ENCODE measurements at places on chromosomes 11 and 22.

DNA sequence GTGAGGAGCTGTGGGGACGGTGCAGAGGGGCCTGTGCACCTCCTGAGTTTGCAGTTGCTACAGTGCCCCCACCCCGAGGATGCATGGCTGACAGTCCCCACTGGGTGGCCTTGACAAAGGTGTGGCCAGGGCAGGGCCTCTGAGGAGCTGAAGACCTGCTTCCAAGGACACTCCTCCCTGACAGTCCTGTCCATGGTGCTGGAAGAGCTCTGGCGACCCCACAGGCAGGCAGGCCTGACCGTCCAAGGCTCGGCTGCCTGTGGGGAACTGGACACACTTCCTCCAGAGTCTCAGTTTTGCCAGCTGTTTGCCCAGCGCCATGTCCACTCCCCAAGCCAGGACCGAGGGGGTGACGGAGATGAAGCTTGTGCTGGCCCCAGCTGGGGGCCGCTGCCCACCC, 32.7 kb downstream of the BRSK2 start:
- no peak for DNase-seq

- DNase-seq = no peak
Observed at GRCh38 chr11:77125191-77125590, 2.9 kb upstream of the MYO7A start.

GRCh38 chr11:120032766-120033390, 105.0 kb downstream of the TRIM29 start:
- DNase-seq = no peak

- no peak for DNase-seq
Observed at GRCh38 chr11:44627165-44627789, 61.8 kb downstream of the CD82 start.

DNA sequence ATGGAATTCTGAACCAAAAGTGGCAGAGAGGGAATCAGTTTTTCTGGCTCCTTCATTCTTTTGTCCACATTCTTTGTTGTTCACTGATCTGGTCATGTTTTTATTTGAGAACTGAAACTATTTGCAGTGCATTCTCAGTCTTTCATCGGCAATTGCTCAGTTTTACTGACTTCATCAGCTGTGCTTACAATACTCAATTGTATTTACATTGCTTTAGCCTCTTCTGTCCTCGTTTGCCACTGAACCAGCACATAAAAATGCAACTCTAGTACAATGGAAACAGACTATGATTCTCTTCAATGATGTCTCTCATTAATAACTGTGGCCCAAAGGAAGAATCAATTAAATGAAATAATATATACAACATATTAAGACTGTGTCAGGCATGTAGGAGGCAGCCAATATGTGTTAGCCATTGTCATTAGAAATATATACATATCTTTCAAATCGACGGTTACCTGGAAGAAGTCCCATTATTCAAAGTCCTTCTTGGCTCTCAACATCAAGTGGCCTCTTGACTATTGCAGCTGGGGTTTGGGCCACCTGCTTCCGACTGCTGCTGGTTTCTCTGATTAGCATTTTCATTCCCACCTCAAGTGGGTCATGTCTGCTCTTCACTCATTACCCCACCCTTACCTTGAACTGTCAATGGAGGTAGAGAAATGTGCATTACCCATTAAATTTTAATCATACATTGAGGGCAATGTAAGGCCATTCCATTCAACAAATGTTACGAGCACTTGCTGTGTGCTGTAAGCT, 600.1 kb downstream of the INSC start:
- DNase-seq = no peak

GRCh38 chr11:65069217-65069616, 10.9 kb upstream of the NAALADL1 start:
- DNase-seq = no peak

DNA sequence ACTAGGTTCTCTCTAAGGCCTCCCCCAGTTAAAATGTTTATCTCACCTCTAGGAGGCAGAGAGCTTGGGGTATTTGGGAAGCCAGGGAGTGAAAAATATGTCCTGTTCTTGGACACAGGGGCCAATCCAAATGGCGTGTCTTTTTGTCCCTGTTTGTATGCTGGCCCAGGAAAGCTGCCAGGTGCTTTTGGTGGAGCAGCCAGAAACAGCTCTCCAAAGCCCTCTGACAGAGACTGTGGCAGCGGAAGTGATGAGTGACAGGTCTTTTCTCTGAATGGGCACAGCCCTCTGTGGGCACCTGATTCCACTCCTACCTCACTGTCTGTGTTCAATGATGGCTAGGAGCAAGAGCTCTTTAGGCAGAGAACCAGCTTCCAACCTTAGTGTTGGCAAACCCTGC, 106.4 kb upstream of the KIRREL3 start:
- no peak for DNase-seq

GRCh38 chr22:36660931-36661330, 42.6 kb downstream of the CACNG2 start:
- no peak for DNase-seq

DNA sequence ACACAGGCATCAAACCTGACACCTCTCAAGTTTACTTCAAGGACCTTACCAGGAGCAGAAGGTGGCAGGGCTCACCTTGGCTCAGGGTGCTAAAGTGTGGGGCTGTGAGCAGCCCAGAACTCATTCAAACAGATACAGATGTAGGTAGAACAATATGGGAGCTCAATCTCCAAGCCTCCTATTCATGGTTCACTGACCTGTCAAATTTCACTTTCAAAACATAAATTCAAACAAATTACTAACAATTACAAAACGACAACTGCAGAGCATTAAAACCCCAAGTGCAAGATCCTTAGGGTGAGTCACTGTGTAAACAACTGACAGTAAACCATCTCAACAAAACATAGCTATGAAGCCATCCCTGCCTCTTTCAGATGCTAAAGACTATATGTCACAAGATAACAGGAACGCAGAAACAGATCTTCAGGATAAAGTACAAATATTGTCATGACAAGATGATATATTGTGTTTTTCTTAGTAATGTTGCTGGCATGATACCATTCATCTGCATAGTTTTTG, 303.5 kb upstream of the ANO3 start:
- DNase-seq = no peak

DNA sequence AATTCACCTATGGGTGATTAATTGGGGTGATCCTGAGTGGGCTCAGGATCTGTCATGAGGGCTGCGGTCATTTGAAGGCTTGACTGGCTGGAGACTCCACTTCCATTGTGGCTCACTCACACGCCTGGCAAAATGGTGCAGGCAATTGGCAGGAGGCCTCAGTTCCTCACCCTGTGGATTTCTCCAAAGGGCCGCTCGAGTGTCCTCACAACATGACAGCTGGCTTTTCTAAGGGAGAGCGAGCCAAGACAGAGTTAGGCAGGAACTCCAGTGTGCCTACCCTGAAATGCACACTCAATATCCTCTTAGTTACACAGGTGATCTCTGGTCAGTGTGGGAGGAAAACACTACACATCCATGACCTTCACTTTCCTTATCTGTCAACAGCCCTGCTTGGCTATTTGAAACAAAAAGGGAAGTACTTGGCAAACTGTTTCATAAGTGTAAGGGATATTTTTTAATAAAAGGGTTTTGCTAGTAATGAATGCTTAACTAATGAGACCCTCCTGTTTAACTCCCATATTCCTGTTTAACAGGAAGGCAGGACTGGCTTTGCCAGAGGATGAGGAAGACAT, 25.7 kb downstream of the OSBP2 start:
- DNase-seq = no peak

DNA sequence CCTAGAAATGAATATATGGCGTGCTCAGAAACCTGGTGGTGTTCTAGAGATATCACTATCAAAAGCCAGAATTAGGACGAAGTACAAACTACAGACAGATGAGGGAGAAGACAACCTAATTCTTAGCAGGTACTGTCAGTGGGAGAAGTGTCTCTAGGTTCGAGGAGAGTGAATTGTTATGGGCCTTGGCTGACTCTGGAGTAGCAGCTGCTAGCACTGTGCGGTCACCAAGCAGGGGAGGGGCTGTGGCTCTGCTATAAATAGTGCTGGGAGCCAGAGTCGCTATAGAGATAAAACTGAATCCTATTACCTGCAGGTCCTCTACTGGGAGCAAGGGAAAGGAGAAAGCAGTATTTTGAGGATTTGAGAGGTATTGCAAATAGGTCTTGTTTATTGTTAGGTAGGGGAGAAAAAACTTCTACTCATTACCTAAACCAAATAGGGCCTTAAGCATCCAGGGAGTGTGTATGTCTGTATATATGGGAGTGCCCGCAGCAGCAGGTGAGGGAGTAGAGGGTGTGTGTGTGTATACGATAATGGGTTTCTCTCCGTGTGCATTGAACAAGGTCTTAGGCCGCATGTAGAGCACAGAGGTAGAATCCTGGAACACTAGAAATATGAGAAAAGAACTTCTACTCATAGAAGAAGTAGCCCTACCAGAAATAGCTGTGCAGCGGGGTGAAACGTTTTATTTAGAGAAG, 2.2 kb downstream of the MADD start:
- DNase-seq = no peak

DNA sequence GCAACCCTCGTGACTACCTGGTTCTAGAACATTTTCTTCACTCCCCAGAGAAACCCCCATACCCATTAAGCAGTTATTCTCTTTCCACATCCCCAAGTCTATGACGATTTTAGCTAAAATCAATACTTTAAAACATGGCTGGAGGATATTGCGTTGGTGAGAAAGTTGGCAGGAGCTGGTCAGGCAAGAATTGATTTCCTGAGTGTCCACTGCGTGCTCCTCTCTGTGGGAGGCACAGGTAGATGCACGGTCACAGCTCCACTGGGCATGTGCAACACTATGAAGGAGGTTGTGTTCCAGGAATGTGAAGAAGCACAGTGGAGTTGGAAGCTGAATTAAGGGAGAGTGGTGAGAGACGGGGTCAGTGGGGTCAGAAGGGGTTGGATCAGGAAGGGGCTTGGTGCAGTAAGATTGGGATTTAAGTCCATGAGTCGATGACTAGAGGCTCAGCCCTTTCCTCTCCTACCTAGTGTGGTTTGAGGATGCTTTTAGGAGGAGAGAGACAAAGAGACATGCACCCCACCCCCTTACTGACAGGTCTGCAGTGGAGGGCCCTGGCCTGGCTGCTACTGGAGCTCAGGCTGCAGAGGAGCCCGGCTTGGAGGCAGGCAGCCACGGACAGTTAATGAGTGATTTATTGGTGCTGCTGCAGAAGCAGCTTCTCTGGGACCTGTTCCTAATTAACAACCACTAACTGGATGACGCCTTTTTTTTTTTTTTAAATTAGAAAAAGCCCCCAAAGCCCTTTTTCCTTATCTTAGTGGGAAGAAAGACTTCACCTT, 395.6 kb downstream of the TENM4 start:
- DNase-seq = no peak

DNA sequence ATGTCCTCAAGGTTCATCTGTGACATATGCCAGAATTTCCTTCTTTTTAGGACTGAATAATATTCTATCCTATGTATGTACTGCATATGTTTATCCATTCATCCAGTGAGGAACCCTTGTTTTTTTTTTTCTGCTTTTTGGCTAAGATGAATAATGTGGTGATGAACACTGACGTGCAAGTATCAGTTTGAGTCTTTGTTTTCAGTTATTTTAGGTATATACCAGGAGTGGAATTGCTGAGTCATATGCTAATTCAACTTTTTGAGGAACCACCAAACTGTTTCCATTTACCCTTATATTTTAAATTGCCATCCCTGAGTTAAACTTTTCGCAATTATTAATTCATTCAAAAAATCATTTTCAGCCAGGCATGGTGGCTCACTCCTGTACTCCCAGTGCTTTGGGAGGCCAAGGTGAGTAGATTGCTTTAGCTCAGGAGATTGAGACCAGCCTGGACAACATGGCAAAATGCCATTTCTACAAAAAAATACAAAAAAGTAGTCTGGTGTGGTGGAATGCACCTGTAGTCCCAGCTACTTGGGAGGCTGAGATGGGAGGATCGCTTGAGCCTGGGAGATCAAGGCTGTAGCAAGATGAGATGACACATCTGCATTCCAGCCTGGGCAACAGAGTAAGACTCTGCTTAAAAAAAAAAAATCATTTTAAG, 64.2 kb downstream of the MICAL2 start:
- no peak for DNase-seq

- DNase-seq = no peak
Observed at GRCh38 chr11:71079795-71080194, 172.6 kb downstream of the SHANK2 start.

- DNase-seq = no peak
Observed at GRCh38 chr11:22703040-22703439, 36.6 kb downstream of the GAS2 start.

GRCh38 chr11:32266601-32267000, 168.7 kb downstream of the WT1 start:
- no peak for DNase-seq

- DNase-seq = no peak
Observed at GRCh38 chr11:708511-708910, 2.5 kb downstream of the EPS8L2 start.

DNA sequence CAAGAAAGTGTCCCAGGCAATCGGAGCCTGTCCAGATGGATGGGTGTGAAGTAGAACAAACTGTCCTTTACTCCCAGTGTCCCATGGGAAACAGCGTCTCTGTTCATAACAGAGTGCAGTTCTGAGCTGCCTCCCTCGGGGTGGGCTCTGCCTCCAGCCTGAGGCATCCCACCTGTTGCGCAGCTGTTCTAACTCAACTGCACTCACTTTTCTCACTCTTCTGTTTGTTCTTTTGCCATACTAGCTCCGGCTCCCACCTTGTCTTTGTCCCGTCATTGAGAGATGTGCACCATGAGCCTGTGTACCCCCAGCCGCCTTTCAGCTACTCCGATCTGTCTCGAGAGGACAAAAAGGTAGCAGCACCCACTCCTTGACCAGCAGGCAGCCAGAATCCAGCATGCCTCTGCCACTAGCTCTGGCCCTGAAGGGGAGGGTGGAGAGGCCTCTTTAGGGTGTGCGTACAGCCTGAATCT, 20.7 kb upstream of the CDC42EP2 start:
- DNase-seq = no peak

DNA sequence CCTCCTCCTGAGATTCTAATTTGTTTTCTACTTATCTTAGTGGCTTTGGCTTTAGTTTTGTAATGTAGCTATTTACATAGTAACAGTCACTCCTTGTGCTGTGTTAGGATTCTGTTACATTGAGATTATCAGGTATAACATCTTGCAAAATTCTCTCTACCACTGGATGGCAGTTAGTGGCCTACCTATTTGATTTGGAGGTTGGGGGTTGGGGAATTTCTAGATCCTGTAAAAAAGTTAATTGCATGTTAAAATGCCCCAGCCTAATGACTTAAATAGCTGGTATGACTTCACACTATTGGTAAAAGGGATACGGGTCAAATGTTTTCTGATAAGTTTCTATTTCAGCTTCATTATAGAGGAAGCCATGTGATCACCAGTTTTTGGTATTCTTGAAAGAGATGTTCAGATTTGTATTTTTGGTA, 2.8 kb downstream of the GRK3 start:
- no peak for DNase-seq

DNA sequence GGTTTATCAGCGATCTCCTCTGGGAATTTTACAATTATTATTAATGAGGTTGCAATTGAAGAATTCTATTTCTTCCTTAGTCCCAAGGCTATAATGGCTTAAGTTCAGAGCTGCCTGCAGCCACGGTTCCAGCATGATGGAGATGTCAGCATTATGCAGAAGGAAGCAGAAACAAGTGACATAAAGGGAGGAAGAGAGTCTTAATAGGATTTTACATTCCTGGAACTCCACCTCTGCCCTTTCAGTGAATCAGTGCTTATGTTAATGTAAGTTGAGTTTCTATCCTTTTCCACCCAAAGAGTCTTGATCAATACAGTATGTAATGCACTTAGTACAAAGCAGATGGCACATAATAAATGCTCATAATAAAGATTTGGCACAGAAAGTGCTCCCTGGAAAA, 11.6 kb upstream of the NRGN start:
- DNase-seq = no peak

- no peak for DNase-seq
Observed at GRCh38 chr11:1632053-1632714, 2.6 kb downstream of the KRTAP5-5 start.

Data from GM12891 (cell line).